ENCODE measurements at places on chromosomes 11 and 22.

- DNase-seq, result no peak
These were observed 29.2 kb upstream of the CBX6 start for GRCh38 chr22:38901111-38901641.

DNA sequence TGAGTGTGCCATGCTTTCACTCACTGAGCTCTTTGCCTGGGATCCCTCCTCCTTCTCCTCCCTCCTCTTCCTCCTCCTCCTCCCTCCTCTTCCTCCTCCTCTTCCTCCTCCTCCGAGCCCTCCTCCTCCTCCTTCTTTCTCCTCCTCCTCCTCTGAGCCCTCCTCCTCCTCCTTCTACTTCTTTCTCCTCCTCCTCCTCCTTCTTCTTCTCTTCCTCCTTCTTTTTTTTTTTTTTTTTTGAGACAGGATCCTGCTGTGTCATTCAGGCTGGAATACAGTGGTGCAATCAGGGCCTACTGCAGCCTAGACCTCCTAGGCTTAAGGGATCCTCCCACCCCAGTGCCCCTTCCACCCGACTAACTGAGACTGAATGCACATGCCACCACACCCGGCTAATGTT is 62.3 kb downstream of the DEUP1 start:
- no peak for DNase-seq

DNA sequence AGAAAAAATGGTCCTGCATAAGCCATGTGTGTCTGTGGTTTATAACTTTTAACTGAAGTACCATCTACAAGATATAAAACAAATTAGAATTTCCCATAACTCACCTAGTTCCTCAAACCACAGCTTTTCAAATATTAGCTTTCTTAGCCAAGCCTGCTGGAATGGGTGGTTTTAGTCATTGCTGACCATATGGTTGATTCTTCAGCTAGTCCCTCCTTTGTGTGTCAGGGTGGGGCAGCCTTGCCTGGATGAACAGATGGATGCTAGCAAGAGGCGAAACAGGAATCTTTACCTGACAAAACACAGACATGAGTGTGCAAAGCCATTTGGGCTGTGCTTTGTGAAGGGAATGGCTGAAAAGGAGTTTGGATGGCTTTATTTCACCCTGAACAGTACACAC is 6.9 kb upstream of the B3GNT6 start:
- DNase-seq, result no peak

- no peak for DNase-seq
These were observed 2.5 kb upstream of the POLD4 start for GRCh38 chr11:67355794-67356386.

DNA sequence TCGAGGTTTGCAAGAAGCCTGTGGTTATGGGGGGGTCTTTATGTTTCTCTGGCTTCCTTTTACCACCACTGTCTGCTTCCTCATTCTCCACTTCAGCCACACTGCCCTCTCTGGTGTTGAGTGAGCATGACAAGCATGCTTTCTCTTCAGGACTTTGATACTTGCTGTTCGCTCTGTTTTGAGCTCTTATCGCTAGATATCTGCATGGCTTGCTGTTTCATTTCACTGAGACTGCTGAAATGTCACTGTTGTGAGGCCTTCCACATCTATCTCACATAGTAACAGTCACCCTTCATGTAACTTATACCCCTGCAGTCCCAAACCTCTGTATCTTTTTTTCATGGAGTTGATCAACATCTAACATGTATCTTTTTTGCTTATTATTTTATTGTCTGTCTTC is 59.8 kb downstream of the TMEM135 start:
- no peak for DNase-seq

All from cortex of kidney (tissue), 1 donor.